Renal pelvis (tissue), 12 donors: ENCODE measurements at places on chromosomes 6 and 20. TPM values are rescaled to one million over a fixed set of nuclear protein-coding genes. Genes with fewer than 3 reads are reported as not detected.

BCAS1 gene
- 3.2 TPM for polyA plus RNA-seq

CAGE1 gene
- 0.12 TPM for polyA plus RNA-seq

NINL gene
- polyA plus RNA-seq, result 57.0 TPM

SLPI gene
- 0.28 TPM for polyA plus RNA-seq

DLK2 gene
- 1.6 TPM for polyA plus RNA-seq

ANKRD66 gene
- polyA plus RNA-seq, result not detected

LST1 gene
- polyA plus RNA-seq, result 5.0 TPM

SMLR1 gene
- polyA plus RNA-seq, result 3.6 TPM

NR2E1 gene
- not detected for polyA plus RNA-seq

HDGFL1 gene
- not detected for polyA plus RNA-seq

CTCFL gene
- polyA plus RNA-seq, result 2.5 TPM

MRPL18 gene
- polyA plus RNA-seq, result 59.9 TPM

SUMO4 gene
- 0.55 TPM for polyA plus RNA-seq

NKX2-4 gene
- not detected for polyA plus RNA-seq

SERPINB1 gene
- 14.7 TPM for polyA plus RNA-seq

TP53TG5 gene
- polyA plus RNA-seq, result 1.3 TPM
